Stimulated activated CD8-positive, alpha-beta memory T cell treated with anti-CD3 and anti-CD28 coated beads, Interleukin-15, amount 100 ng/mL, for 48 hours (primary cell): ENCODE measurements at places on chromosomes 11 and 22.

DNA sequence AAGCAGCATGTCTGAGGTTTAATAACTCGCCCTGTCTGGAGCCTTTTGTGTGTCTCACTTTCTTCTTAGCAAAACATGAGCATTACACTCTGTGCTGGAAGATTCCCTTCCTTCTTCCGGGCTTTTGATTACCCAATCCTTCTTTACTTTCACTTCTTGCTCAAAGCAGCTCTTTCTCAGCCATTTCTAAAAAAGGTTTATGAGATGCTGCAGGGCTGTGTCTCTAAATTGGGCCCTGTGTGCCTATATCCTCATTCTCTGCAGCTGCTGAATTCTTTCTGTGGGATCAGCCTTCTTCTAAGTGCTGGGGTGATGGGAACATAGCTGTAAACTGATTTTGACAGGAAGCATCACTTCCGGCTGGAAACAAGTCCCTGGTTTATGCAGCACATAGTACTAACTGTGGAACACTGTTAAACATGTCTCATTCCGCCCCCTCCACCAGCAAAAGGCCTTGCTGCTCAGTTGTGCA is 71.8 kb downstream of the PIWIL4 start:
- DNase-seq: no peak

GRCh38 chr11:66317723-66318599 is 1.1 kb upstream of the CD248 start:
- peak; percentile 44 for DNase-seq

DNA sequence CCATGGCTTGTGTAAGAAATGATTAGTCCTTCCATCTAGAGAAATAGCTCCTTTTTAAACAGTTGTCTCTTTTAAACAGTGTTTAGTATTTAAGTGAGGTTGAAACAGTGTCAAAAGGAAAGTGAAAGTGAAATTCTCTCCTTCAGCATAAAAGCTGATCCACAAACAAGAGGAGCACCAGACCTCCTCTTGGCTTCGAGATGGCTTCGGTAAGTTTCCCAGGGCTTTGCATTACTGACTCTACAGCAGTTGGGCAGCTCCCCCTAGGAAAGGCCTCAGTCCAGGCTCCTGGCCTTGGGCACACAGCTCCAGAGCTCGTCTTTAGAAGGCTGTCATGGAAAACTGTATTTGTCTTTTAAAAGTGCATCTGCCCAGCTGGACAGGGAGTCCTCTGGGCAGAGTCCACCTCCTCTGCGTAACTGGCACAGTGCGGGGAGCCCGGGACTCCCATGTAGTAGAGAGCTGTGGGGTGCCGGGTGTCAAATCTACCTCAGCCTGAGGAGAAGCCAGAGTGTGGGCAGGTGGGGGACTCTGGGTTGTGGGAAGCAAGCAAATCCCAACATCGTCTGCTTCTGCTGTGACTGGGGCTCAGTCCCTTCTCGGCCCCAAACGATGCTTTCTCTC is at the start of gene PLAAT4:
Gene PLAAT4, plus strand, starts transcription at position 140 of the 624 bp plus-strand sequence. Its CDS starts 61 bp downstream, at position 201.
- no peak for DNase-seq

DNA sequence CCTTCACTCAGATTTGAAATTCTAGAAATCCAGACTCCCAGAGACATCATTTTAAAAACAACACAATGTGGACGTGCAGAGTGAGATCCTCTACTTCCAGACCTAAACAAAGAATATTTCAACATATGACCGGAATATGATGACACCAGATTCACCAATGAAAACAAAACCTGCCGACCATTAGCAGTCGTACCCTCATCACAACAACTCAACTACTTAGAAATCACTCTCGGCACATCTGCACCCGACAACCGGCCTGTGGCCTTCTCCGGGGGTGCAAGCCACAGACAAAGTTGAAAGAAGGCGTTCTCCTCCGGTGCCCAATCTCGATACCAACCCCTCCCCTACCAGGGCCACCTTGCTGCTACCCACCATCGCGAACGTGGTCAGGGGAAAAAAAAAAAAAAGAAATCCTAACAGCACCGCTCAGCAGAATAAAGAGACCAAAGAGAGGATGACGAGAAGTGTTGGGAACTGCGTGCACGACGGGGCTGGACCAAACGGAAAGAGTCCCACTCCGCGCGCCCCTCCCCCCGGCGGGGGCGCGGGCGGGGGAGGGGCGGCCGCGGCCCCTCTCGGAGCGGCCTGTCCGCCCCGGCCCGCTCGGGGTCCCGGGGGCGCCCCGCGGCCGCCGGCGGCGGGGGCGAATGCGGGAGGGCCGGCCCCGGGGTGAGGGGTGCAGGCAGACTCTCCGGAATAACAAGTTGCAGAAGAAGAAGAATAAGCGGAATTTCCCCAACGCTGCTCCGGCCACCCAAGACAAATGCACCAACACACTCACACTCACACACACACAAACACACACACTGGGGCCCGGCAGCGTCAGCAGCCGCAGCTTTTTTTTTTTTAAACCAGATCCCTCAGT is 1.7 kb downstream of the PHF21A start:
- peak; percentile 42 for DNase-seq

GRCh38 chr22:37282385-37282677 is at the start of gene CYTH4:
Gene CYTH4, plus strand, starts transcription at chr22:37282508. Its CDS starts 62 bp downstream, at chr22:37282570.
- peak; percentile 71 for DNase-seq

DNA sequence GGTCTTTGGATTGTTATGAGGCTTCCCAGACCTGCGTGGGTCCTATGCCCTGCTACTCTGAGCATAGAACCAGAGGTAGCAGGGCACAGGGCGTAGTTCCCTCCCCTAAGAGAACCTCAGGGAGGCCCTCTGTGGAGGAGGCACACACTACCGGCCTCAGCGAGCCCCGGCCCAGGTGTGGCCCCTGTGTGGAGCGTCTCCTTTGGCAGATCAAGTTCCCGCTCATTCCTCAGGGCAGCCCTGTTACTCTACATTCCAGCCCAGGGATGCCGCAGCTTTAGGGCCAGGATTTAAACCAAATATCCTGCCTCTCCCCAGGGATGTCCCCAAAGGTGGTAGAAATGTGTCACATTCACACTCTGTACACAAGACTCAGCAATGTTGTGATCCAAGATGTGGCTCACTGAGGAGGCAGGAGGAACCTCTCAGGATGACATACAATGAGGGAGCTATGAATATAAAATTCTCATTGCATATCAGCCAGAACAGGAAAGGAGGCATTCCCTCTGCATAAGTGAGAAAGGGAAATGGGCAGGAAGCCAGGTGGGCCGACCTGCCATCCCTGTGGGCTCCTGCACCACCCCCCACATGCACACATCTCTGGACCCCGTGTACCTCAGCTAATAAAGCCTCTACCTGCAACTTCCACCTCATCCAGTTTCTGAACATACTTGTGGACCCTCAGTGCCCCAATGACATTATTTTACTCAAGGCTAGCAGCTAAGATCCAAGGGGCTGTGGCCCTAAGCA is 131.9 kb upstream of the TEAD1 start:
- no peak for DNase-seq

DNA sequence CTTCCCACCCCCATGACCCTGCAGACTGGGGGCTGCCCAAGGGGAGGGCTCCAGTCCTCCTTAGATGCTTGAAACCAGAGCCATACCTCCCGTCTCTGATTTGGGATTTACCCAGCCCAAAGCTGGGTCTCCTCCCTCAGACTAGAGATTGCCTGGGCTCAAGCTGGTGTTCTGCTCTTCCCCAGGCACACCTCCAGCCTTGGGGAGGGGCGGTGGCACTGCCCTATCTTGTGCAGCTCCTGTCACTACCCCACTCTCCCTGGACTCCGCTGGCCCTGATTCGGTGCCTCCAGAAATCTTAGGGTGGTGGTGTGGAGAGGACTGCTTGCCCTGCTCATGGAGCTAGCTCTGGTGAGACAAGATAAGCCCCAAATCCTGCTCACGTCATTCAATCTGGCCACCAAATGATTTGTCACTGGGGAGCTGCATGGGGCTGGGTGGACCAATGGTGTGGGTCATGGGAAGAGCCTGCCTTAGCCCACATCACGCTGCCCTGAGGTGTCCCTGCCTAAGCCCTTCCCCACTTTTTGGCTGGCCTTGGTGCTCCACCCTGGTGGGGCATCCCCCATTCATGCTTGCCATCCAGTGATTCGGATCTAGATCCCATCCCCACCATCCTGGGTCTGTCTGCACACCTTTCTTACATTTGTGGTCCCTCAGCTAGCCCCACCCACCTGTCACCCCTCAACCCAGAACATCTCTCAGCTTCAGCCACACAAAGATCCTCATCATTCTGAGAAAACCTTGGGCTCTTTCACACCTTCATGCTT is 87.7 kb downstream of the PDE2A start:
- no peak for DNase-seq

GRCh38 chr11:95082576-95083001 is 7.1 kb upstream of the ENDOD1 start:
- no peak for DNase-seq

DNA sequence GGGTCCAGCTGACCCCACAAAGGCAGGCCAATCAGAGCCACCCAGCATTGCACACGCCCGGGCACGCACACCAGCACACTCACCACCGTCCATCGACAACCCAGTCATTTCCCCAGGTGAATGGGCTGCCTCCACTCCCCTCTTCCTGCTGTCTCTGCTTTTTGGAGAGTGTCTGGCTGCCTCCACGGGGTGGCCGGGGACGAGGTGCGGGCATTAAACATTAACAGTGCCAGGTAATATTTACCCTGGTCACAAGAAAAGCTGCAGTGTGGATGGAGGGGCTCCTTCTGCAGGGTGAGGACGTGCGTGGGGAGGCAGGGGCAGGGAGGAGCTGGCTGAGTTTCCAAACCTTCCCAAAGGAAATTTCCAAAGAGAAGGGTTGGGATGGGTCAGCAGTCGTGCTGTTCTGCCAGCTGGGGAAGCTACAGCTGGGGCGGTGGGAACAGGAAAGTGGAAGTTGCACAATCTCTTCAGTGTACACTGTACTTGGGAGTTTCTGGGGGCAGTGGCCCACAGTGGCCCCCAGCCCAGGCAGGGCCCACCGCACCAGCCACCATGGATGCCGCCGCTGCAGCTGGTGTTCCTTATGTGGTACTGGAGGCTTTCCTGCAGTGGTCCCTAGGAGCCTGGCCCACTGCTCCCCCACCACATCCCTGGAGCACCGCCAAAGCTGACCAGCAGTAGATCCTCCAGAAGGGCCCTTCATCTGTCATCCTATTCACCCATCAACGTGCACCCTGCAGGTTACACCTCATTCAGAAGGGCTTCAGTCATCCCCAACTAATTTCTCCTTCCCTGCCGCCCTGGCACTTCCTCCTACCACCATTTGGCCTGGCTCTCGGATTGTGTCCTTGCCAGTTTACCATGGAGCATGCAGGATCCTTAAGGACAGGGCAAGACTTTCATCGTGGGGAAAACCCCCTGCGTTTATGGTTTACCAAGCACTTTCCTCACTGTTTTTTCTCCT is at the start of gene FXYD2:
Gene FXYD2, minus strand, starts transcription at position 174 of the 967 bp plus-strand sequence. Its CDS starts 66 bp downstream, at position 108.
- no peak for DNase-seq

DNA sequence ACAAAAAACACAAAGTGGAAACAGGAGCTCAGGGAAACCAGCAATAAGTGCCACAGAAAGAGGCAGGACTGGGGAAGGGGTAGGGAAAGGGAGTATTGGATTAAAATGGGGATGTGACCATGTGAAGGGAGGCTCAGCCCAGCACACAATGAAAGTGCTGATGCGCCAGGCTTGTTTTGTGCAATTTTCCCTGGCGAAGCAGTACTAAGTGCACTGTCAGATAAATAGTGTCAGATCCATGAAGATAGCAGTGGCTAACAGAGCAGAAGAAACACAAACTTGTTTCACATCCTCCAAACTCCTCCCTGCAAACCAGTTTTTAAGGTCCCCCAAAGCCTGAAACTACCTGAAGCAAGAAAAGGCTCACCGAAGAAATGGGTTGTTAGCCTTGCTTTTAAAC is 50.7 kb upstream of the RAPSN start:
- DNase-seq: no peak

- DNase-seq: no peak
These were observed 66.5 kb upstream of the CEP126 start for GRCh38 chr11:101848262-101848661.

DNA sequence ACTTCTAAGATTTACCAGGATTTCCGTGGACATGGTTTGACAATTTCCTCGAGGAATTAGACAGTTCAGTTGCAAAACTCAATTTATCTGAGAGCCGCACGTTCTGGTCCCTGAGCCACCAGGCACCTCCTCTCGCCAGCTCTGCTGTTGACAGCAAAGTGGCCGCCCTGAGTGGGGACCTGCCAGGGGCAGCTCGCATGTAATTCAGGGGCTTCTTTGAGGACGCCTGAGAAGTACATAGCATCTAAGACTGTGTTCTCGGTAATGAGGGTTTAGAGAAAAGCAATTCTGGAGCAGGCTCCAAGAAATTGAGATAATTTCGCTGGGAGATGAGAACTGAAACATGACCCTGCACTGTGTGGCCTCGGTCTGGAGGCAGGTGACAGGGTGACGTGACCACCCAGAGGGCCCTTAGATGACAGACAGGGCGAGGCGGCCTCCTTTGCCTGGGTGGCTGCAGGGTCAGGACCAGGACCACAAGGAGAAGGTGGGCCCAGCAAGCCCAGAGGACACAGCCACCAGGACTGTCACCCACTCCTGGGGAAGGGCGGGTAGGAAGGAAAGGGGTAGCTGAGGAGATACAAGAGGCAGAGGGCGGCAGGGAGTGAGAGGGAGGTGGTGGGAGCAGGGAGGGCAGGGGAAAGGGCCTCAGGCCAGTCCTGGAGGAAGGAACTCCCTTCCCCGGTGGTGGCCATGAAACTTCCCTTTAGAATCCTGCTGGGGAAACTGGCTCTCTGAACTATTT is 55.0 kb downstream of the RTL6 start:
- DNase-seq: no peak

- no peak for DNase-seq
These were observed 48.8 kb upstream of the RTL6 start for GRCh38 chr22:44546686-44547310.

DNA sequence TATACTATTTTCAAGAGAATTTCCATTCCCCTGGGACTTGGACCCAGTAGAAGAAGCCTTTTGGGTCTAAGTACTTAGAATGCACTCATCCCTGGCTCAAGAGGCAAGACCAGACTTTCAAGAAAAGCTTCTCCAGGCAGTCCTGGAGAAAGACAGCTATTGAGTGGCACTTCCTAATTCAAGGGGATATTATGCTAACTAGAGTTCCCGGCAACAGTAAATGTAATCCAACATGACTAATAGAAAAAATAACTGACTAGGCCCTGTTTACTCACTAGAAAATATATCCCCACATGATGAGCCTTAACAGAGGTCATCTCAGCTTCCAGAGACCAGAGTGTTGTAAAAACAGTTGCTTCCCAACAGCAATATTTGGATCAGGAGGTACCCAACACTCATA is 47.2 kb upstream of the AKIP1 start:
- DNase-seq: no peak

DNA sequence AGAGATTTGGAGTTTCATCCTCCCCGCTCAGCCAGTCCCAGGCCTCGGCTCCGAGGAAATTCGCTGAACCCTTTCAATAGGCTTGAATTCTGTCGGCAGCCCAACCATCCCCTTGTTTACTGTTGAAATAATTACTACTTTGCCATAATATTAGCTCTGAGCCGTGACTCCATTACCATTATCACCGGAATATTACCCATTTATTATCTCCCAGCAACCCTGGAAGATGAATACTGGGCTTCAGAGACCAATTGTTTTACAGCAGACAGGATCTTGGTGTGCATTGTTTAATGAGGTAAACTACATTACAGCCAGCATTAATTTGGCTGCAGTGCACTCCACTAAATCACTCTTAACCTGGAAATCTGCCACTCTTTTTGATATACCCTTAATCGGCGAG is 867.4 kb downstream of the NTM start:
- DNase-seq: no peak
